Small intestine (tissue), 16 donors: ENCODE measurements at places on chromosomes 6 and 20. TPM values are rescaled to one million over a fixed set of nuclear protein-coding genes. Genes with fewer than 3 reads are reported as not detected.

The SLC22A23 gene
- polyA plus RNA-seq: 12.2 TPM

The ULBP2 gene
- not detected for polyA plus RNA-seq

DNA sequence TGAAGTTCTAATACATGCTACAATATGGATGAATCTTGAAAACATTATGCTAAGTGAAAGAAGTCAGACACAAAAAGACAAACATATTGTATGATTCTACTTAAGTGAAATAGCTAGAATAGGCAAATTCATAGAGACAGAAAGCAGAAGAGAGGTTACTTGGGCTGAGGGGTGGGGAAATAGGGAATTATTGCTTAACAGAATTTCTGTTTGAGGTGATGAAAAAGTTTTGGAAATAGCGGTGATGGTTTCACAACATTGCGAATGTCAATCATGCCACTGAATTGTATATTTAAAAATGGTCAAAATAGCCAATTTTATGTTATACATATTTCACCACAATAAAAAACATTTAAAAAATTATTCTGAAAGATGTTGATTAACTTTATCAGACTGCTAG, 6.1 kb downstream of the SLC26A8 start:
- H3K4me3 ChIP-seq: no peak overlapping the region
- no peaks in the 10 kb centered on the region for H3K36me3 ChIP-seq
- no peaks in the 10 kb centered on the region for H3K4me1 ChIP-seq
- no peak overlapping the region for H3K27ac ChIP-seq
- no peaks in the 10 kb centered on the region for H3K27me3 ChIP-seq
- no peak for DNase-seq

The BPIFB1 gene
- not detected for polyA plus RNA-seq

The ADAM33 gene
- 0.22 TPM for polyA plus RNA-seq

DNA sequence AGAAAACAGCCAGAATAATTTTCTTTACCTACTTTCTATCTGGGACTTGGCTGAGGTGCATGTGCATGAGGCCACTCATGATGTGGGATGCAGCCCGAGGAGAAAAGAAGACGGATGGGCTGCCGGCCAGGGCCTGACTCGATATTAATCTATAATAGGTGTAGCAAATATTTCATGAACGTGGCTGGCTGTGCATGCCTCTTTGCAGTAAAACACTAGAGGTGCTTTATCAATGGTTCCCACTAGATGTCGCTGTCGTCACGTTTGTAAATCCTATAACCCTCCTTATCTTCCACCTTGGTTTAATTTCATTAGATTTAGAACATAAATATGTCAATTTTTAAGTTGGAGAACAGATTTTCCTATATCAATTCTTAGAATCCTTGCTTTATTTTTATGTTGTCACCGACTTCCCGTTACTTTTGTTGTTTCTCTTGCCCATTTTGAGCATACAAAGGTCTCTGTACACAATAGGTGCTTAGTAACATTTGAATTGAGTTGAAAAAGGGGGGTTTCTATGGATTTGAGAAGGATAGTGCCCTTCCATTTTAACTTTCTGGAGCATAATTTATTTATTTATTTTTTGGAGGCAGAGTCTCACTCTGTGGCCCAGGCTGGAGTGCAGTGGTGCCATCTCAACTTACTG, 19.6 kb upstream of the FERMT1 start:
- peak; percentile 71 for DNase-seq
- no peaks in the 10 kb centered on the region for H3K36me3 ChIP-seq
- H3K27ac ChIP-seq: no peak overlapping the region
- H3K27me3 ChIP-seq: peaks cover 2% of the 10 kb centered on the region
- no peaks in the 10 kb centered on the region for H3K4me1 ChIP-seq
- no peak overlapping the region for H3K4me3 ChIP-seq

DNA sequence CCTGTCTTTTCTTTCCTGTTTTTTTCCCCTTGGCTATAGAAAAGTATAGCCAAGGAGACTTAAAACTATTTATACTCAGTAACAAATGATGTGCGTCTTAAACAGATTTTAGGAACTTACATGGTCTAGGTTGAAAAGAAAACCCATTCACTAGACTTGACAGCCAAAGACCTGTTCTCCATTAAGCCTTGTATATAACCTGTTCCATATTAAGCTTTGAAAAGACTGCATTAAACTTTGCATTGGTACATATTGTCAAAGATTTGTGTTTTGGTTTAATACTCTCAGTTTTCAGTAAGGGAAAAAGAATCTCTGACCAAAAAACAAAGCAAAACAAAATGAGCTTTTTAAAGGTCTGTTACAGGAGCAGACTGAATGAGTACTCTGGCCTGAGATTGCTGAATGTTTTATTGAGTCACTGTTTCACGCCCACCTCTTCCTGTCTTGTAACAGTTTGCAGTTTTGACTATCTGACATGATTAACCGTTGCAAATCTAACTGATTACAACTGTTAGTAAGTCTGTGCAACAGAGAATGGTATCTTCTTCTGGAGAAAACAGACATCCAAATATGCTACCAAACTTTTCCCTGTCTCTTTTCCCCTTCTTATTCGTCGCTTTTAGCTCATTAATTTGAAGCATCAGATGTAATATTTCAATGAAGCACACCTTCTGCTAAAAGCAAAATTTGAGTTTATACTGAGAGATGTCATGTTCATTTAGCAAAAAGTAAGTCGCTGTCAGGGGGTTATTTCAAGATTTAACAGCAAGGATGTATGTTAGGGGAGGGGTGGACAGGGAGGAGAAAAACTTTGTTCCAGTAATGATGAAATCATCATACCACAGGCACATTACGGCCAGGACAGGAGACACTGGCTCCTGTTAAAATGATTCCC, 59.1 kb upstream of the SUPT3H start:
- no peaks in the 10 kb centered on the region for H3K27me3 ChIP-seq
- H3K4me3 ChIP-seq: no peak overlapping the region
- H3K4me1 ChIP-seq: no peaks in the 10 kb centered on the region
- H3K27ac ChIP-seq: no peak overlapping the region

The CST2 gene
- polyA plus RNA-seq: not detected

The DEFB113 gene
- polyA plus RNA-seq: not detected

DNA sequence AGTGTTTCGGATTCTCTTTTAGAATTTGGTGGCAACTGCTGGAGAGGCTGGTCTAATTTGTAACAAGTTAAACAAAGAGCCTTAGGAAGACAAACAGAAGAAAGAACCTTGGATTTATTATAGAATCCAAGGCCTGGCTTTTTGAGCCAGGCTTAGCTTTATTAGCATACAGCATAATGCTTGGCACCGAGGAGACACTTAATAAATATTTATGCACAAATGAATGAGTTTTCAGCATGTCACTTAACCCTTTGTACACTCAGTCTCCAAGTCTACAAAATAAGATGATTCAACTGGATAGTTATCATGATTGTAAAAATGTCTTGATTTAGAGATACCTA, 38.2 kb upstream of the AFDN start:
- no peak overlapping the region for H3K27ac ChIP-seq
- no peaks in the 10 kb centered on the region for H3K36me3 ChIP-seq
- H3K4me3 ChIP-seq: no peak overlapping the region
- no peak for DNase-seq
- H3K27me3 ChIP-seq: no peaks in the 10 kb centered on the region

- H3K27ac ChIP-seq: no peak overlapping the region
- no peaks in the 10 kb centered on the region for H3K36me3 ChIP-seq
- DNase-seq: peak; percentile 7
- H3K4me1 ChIP-seq: no peaks in the 10 kb centered on the region
- no peak overlapping the region for H3K4me3 ChIP-seq
These were observed 253.0 kb downstream of the QKI start for GRCh38 chr6:163667372-163668060.

- H3K27ac ChIP-seq: no peak overlapping the region
- no peaks in the 10 kb centered on the region for H3K4me1 ChIP-seq
- DNase-seq: no peak
- H3K27me3 ChIP-seq: no peaks in the 10 kb centered on the region
These were observed 20.3 kb downstream of the SOX4 start for GRCh38 chr6:21613809-21614208.

The MLN gene
- 136 TPM for polyA plus RNA-seq

DNA sequence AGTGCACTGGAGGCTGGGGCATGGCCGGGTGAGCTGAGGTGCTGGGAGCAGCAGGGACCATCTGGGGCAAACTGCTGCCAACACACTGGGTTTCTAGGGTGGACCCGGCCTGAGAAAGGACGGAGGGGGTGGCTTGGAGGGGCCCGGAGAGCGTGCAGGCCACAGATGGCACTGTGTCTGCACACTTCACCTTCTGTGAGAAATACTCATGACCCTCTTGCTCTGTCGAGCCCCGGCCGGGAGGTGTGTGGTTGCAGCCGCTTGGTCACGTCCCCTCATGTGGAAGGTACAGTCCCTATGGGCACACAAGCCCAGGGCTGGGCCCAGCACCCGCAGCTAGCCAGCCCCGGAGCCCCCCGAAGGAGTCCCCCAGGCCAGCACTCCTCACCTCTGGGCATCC, 59.7 kb downstream of the RBM38 start:
- no peak overlapping the region for H3K4me3 ChIP-seq
- no peak for DNase-seq
- H3K4me1 ChIP-seq: no peaks in the 10 kb centered on the region
- peaks cover 3% of the 10 kb centered on the region for H3K27me3 ChIP-seq
- H3K27ac ChIP-seq: no peak overlapping the region

- no peak overlapping the region for H3K4me3 ChIP-seq
- H3K27me3 ChIP-seq: no peaks in the 10 kb centered on the region
- peaks cover 8% of the 10 kb centered on the region for H3K36me3 ChIP-seq
- no peaks in the 10 kb centered on the region for H3K4me1 ChIP-seq
These were observed 7.4 kb upstream of the ACAT2 start for GRCh38 chr6:159754401-159754800.

DNA sequence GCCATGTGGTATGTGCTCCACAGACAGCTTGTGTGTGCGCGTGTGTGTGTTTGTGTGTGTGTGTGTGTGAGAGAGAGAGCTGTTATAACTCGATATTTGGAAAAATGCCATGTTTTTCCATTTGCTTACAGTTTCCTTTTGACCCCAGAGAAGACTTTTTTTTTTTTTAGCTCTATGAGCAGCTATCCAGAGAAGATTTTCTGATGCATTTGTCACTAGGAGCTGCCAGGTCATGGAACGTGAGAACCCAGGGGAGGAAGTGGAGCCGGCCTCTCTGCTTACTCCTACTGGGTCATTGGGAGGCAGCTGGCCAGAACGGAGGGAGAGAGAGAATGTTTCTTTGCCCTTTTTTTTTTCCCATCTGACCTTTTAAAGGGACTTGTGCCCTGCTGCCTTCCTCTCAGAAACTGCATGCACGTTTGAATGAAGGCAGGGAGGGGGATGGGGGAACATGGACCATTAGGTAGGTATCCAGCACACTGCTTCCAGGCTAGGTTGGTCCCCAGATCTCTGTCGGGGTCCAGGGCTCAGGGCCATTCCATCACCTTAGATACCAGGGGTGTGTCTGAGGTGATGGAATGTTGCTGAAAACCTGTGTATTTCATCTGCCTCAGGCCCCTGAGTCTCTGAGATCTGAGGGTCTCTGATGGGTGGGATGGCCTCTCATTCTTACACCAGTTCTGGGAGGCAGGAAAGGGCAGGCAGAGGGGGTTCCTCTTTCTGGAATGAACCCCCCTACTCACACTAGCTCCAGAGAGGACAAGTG, 11.2 kb upstream of the MRPS18A start:
- peaks cover 13% of the 10 kb centered on the region for H3K4me1 ChIP-seq
- peak; percentile 46 for DNase-seq
- no peaks in the 10 kb centered on the region for H3K36me3 ChIP-seq
- no peak overlapping the region for H3K4me3 ChIP-seq
- no peaks in the 10 kb centered on the region for H3K27me3 ChIP-seq

GRCh38 chr6:139531148-139532115, 157.0 kb upstream of the CITED2 start:
- no peak overlapping the region for H3K4me3 ChIP-seq
- H3K27me3 ChIP-seq: no peaks in the 10 kb centered on the region
- H3K27ac ChIP-seq: peak overlapping the region; percentile 44
- H3K36me3 ChIP-seq: no peaks in the 10 kb centered on the region
- DNase-seq: no peak
- H3K4me1 ChIP-seq: no peaks in the 10 kb centered on the region
